Inflammatory macrophage (primary cell): ENCODE measurements at places on chromosomes 2 and 18.

- no peak for DNase-seq
These were observed 471.2 kb upstream of the HS6ST1 start for GRCh38 chr2:128789776-128790455.

- no peak for DNase-seq
These were observed 43.5 kb downstream of the DOK6 start for GRCh38 chr18:69444221-69444620.

- no peak for DNase-seq
These were observed 46.8 kb upstream of the MBOAT2 start for GRCh38 chr2:9050122-9050809.

- no peak for DNase-seq
These were observed 253.5 kb upstream of the ATP5MC3 start for GRCh38 chr2:175435012-175435411.

- no peak for DNase-seq
These were observed 13.2 kb downstream of the SNRPG start for GRCh38 chr2:70280242-70280798.

GRCh38 chr2:66481100-66481549 is 46.2 kb downstream of the MEIS1 start:
- DNase-seq: peak; percentile 45
